Tibial nerve (tissue), 4 donors: ENCODE measurements at places on chromosomes 7 and 10. TPM values are rescaled to one million over a fixed set of nuclear protein-coding genes. Genes with fewer than 3 reads are reported as not detected.
A peak's percentile ranks its signal among the peaks of the same experiment; 100 is the strongest.

The SLC18A3 gene
- not detected for total RNA-seq

GRCh38 chr7:106561666-106562411, 99.1 kb downstream of the CCDC71L start:
- no peak for DNase-seq

The MACC1 gene
- total RNA-seq: 2.4 TPM

- DNase-seq: peak; percentile 17
Observed at GRCh38 chr10:75402486-75403143, 1.1 kb upstream of the ZNF503 start.

- DNase-seq: no peak
Observed at GRCh38 chr10:101595591-101596433, 7.7 kb downstream of the DPCD start.

- no peak for DNase-seq
Observed at GRCh38 chr10:116263870-116264655, 8.9 kb downstream of the GFRA1 start.

- no peak for DNase-seq
Observed at GRCh38 chr7:155003092-155003375, at the start of gene PAXIP1. Gene PAXIP1 (minus strand): TSS chr7:155003124. CDS start chr7:155002929, 195 bp downstream.

DNA sequence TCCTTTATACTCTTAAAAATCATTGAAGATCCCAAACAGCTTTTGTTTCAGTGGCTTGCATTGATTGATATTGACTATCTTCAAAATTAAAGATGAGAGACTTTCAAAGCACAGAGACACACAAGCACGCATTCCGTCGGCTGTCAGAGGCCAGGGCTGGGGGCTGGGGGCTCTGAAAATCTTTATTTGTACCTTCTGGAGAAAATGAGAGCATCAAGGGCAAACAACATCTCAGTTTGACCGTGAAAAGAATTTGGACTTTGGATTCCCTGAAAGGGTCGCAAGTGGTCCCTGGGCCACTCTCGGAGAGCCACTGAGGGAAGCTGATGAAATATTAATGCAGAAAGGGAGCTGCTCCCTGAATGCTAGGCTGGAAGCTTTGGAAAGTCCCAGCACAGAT, 96.4 kb downstream of the CHST15 start:
- DNase-seq: no peak

The DYDC2 gene
- total RNA-seq: not detected

DNA sequence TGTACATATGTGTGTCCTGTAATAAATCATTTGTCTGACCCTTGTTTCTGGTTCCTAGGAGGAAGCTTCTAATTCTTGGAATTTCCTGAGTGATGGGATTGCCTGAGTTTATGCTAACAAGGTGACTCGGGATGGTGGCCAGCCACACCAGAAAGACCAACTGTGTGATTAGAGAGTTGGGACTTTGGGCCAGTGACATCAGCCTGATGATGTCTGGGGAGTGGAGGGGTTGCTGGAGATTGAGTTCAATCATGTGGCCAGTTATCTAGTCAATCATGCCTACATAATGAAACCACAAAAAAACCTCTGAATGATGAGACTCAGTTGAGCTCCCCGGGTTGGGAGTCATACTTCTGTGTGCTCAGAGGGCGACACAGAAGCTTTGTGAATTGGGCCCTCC, 23.5 kb upstream of the CARD11 start:
- no peak for DNase-seq

The KIAA1217 gene
- 49.4 TPM for total RNA-seq

DNA sequence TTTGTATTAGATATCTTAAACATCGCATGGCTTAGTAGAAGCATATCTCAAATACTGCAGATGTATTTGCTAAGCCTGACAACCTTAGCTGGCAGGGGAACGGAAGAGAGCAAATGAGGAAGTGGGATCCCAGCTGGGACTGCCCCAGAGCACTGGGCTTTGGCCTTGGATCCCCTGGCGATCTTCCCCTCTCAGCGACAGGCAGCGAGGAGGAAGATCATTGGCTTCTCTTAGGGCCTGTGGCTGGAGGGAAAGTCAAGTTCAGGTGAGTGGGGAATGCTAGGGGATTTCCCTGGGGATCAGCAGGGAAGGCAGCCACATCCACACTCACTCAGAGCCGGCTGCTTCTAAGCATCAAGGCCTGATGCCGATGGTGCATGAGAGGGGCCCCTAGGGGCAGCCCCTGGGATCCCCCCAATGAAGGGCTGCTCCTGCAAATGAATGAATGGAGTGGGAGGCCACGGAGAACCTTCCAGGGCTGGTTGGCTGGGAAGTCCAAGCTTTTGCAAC, 42.0 kb downstream of the LYZL2 start:
- no peak for DNase-seq

GRCh38 chr10:26779176-26779860, 81.4 kb downstream of the ABI1 start:
- DNase-seq: no peak

The PDSS1 gene
- total RNA-seq: 8.1 TPM

- DNase-seq: no peak
Observed at GRCh38 chr10:77865580-77866324, 60.8 kb downstream of the DLG5 start.

GRCh38 chr10:36038316-36038955, 396.3 kb upstream of the FZD8 start:
- no peak for DNase-seq

- peak; percentile 35 for DNase-seq
Observed at GRCh38 chr10:63217120-63217605, 84.0 kb downstream of the NRBF2 start.

DNA sequence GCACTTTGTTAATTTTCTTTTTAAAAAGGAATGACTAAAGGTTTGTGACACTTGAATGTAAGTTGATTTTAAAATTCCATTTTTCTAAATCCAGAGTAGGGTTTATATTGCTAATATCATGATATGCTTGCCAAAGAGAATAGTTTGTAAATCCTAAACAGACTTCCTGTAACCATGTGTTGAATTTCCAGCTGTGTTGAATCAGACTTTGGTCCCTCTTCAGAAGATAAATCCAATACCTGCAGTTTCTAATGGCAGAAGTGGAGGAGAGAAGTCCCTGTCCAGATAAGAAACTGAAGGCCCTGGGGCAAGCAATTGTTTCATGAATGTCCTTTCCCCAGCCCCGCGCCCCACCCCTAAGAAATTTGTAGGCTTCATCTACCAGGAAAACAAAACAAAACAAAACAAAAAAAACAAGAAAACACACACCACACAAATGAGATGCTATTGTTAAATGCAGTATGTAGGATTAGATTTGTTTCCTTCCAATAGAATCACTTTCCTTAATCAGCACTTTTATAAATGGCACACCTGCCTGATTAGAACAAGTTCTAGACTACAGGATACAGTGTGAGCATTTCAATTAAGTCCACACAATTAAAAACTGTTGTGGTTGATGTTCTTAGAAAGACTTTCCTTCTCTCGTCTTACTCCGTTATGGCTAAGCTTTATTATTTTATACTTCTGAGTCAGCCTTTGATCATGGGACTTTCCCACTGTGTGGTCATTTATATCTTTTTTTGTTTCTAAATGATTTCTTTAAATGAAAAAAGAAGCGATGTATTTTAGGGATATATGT, 122.8 kb downstream of the KAT6B start:
- DNase-seq: no peak

The SCD gene
- 500 TPM for total RNA-seq

The MSMB gene
- total RNA-seq: not detected

DNA sequence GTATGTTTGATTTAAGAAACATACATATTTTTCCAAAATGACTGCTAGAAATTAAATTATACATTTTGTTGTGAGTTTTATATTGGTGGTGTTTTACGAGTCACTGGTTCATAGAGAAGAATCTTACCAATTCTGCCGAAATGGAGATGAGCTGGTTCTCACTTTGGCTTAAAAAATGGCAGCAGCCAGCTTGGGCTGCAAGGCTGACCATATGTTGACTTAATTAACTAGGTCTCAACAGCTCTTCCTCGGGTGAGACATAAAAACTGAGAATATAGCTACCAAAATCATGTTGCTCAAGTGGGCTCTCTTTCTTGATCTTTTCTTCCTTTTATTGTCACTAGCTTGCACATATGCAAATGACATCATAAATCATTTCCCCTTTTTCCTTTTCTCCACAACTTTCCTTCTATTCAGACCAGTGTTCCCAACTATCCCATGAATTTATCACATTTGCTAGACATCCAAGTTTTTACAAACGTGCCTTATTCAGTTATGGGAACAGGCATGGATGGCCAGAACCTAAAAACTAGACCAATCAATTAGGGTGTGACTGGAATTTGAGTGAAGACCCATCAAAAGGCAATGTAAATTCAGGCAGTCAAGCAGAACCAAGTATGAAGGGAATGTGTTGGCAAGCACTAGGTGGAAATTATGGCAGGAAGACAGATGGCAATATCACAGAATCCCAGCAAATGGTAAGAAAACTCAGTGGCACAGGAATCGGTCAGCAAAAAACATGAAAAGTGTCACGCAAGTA, 6.4 kb upstream of the TSPAN12 start:
- DNase-seq: no peak

GRCh38 chr10:31583293-31583692, 264.3 kb downstream of the ZEB1 start:
- no peak for DNase-seq

The ADAM22 gene
- total RNA-seq: 8.6 TPM

GRCh38 chr10:62395892-62396291, 21.7 kb downstream of the ZNF365 start:
- no peak for DNase-seq

GRCh38 chr10:76073524-76073923, 642.1 kb downstream of the LRMDA start:
- no peak for DNase-seq

- no peak for DNase-seq
Observed at GRCh38 chr7:95056107-95056739, 148.8 kb downstream of the PPP1R9A start.

GRCh38 chr7:100160067-100160466, 1.5 kb upstream of the TRAPPC14 start:
- no peak for DNase-seq

The TAX1BP1 gene
- 83.9 TPM for total RNA-seq

GRCh38 chr7:105752671-105753275, 123.6 kb downstream of the ATXN7L1 start:
- DNase-seq: no peak

- no peak for DNase-seq
Observed at GRCh38 chr10:125233726-125234125, 73.4 kb upstream of the CTBP2 start.

The ZNF117 gene
- 22.2 TPM for total RNA-seq

The PLEKHA1 gene
- 42.6 TPM for total RNA-seq

DNA sequence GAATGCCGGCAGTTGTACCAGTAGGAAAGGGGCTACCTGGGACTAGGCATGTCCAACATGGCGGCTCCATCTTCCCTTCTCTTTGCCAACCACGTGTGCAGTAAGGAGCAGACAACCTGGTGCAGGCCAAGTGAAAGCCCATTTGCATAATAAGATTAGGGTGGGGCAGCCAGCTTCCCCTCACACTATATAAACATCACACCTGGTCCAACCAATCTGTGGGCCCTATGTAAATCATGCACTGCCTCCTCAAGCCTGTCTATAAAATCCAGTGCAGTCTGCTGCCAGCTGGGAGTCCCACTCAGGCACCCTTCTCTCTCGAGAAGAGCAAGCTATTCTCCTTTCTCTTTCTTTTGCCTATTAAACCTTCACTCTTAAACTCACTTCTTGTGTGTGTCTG, 429.3 kb downstream of the CALN1 start:
- no peak for DNase-seq

The CDK5 gene
- 9.8 TPM for total RNA-seq

The GPR85 gene
- total RNA-seq: not detected

The SPDYE9 gene
- total RNA-seq: not detected

GRCh38 chr7:105325216-105325904, 63.4 kb downstream of the SRPK2 start:
- no peak for DNase-seq

The CYP2W1 gene
- total RNA-seq: 18.1 TPM

The HOGA1 gene
- total RNA-seq: 31.6 TPM

DNA sequence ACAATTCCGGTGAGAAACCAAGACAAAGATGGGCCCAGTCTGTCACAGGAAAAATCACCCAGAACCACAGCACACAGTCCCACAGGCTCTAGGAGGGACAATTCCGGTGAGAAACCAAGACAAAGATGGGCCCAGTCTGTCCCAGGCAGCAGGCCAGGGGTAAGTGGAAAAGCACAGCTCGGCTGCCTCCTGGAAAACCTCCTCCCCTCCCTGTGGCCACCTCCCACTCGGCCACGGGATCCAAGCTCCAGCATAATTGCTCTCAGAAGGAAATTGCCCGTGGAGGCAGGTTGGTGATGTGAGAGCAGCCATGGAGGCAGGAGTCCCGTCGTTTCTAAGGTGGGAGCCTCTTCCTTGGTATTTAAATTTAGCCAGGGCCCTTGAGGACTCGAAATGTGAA, 95.7 kb downstream of the PLXNA4 start:
- peak; percentile 36 for DNase-seq

The CDK14 gene
- 26.8 TPM for total RNA-seq

- no peak for DNase-seq
Observed at GRCh38 chr10:102523250-102524029, 19.7 kb downstream of the SUFU start.

DNA sequence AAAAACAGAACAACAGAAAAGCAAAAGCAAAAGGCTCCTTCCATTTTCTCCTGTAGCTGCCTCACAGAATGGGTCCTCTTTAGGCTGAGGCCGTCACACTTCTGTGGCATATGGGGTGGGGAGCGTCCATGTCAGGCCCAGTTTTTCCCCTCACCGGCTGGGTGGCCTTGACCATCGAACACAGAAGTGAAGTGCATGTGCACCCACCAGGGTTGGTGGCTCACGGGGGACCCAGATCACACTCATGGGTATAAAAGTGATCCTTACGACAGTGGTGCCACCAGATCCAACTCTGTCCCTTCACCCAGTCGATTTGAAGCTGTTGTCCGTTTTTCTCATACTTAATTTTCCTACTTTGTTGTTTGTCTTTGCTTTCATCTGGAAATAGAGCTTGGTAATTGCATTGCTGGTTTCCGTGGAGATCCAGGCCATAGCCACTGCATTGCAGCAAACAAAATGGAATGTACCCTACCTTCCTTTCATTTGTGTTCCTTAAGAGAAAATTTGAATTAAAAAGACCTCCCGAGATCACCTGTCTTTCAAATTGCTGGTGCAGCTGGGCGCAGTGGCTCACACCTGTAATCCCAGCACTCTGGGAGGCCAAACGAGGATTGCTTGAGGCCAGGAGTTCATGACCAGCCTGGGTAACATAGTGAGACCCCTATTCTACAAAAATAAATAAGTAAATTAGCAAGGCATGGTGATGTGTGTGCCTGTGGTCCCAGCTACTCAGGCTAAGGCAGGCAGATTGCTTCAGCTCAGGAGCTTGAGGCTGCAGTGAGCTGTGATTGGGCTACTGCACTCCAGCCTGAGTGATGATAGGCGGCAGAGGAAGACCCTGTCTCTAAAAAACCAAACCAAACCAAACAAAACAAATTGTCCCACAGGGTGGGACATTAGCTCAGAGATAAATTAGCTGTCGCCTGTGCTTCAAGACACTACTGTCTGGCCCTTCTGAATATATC, 10.7 kb upstream of the GJD4 start:
- no peak for DNase-seq

GRCh38 chr10:74828946-74829345, 2.5 kb downstream of the KAT6B start:
- DNase-seq: no peak
